ENCODE measurements at places on chromosomes 4 and X. TPM values are rescaled to one million over a fixed set of nuclear protein-coding genes. Genes with fewer than 3 reads are reported as not detected.

- H3K4me1 ChIP-seq, result peaks cover 12% of the 10 kb centered on the region
These were observed 891 bp downstream of the TLR2 start for GRCh38 chr4:153684971-153685371.

Gene CTAG1A
- total RNA-seq, result not detected

- H3K36me3 ChIP-seq, result no peaks in the 10 kb centered on the region
- H3K27ac ChIP-seq, result no peak overlapping the region
- H3K4me3 ChIP-seq, result no peak overlapping the region
These were observed 397.1 kb upstream of the FAM241A start for GRCh38 chr4:111748157-111748556.

Gene GRPEL1
- total RNA-seq, result 115 TPM

GRCh38 chr4:184887333-184887732 lies 61.6 kb upstream of the ACSL1 start:
- H3K36me3 ChIP-seq, result no peaks in the 10 kb centered on the region
- H3K27me3 ChIP-seq, result peaks cover 6% of the 10 kb centered on the region
- DNase-seq, result no peak
- H3K4me3 ChIP-seq, result no peak overlapping the region
- H3K27ac ChIP-seq, result no peak overlapping the region

- peaks cover 46% of the 10 kb centered on the region for H3K4me1 ChIP-seq
- no peaks in the 10 kb centered on the region for H3K27me3 ChIP-seq
- H3K4me3 ChIP-seq, result no peak overlapping the region
- H3K36me3 ChIP-seq, result peaks cover 3% of the 10 kb centered on the region
- DNase-seq, result no peak
- H3K27ac ChIP-seq, result no peak overlapping the region
These were observed 221.9 kb downstream of the SNCA start for GRCh38 chr4:89615051-89615450.

GRCh38 chrX:52865343-52865998 lies 2.4 kb downstream of the XAGE3 start:
- peaks cover 8% of the 10 kb centered on the region for H3K27me3 ChIP-seq
- H3K4me1 ChIP-seq, result no peaks in the 10 kb centered on the region
- no peak overlapping the region for H3K4me3 ChIP-seq
- H3K27ac ChIP-seq, result no peak overlapping the region

Gene FAM9A
- total RNA-seq, result not detected

Gene SPANXC
- not detected for total RNA-seq

- no peak overlapping the region for H3K4me3 ChIP-seq
- no peak overlapping the region for H3K27ac ChIP-seq
- no peak for DNase-seq
- no peaks in the 10 kb centered on the region for H3K4me1 ChIP-seq
- H3K27me3 ChIP-seq, result no peaks in the 10 kb centered on the region
These were observed 17.3 kb downstream of the HTRA3 start for GRCh38 chr4:8286719-8287342.

DNA sequence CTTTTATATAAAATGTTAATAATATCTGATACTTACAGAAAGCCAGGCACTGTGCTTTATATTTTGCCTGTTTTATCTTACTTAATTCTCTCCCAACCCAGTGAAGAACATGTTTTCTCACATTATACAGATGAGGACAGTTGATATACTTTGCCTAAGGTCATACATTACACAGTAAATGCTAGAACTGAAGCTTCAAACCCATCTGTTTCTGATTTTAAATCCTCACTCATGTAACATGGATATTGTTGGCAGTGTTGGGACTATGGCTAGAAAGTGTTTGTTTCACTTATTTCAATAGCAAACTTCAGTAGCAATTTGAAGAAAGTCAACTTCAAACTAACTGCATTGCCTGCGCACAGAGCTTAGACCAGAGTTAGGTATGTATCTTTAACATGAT lies 57.4 kb downstream of the RAPGEF2 start:
- no peak overlapping the region for H3K27ac ChIP-seq
- DNase-seq, result no peak
- no peaks in the 10 kb centered on the region for H3K36me3 ChIP-seq

DNA sequence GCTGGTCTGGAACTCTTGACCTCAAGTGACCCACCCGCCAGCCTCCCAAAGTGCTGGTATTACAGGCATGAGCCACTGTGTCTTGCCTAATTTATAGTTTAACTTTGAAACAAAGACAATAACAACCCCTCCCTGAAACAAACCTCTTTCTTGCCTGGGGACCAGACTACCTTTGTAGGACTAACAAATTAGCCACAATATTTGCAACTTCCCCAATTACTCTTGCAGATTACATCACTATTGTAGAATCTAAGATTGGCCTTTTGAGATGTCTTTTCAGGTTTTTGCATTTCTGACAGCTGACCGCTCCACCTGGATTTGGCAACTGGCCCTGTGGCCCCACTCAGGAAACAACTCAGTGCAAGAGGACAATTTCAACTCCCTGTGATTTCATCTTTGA lies 84.8 kb downstream of the AKAP4 start:
- no peaks in the 10 kb centered on the region for H3K36me3 ChIP-seq
- no peak for DNase-seq
- peaks cover 3% of the 10 kb centered on the region for H3K27me3 ChIP-seq
- no peak overlapping the region for H3K4me3 ChIP-seq
- no peaks in the 10 kb centered on the region for H3K4me1 ChIP-seq

DNA sequence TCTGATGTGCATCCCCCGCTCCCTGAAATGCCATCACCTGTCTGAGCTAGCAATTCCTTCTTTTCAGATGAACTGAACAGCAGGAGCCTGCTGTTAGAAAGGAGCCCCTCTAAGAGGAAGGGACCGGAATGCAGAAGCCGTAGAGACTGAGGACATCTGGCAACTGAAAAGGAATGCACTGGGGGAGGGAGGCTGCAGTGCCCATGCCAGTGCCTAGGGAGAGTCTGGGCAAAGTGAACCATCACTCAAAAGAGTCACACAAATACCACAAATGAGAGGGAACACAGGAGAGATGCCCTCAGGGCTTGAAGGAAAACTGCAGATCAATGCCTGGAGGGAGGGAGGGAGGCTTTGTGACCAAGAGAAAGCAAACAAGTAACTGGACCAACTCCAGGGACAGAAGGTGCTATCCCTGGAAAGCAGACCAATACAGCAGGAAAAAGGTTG lies 93.9 kb upstream of the CBR4 start:
- no peak overlapping the region for H3K27ac ChIP-seq
- H3K36me3 ChIP-seq, result no peaks in the 10 kb centered on the region
- no peaks in the 10 kb centered on the region for H3K4me1 ChIP-seq
- H3K27me3 ChIP-seq, result no peaks in the 10 kb centered on the region
- H3K4me3 ChIP-seq, result no peak overlapping the region
- no peak for DNase-seq

GRCh38 chr4:6419452-6420028 lies 52.9 kb downstream of the PPP2R2C start:
- no peaks in the 10 kb centered on the region for H3K36me3 ChIP-seq
- DNase-seq, result no peak
- peaks cover 4% of the 10 kb centered on the region for H3K27me3 ChIP-seq
- H3K4me3 ChIP-seq, result no peak overlapping the region
- H3K27ac ChIP-seq, result no peak overlapping the region
- H3K4me1 ChIP-seq, result no peaks in the 10 kb centered on the region

Gene GABRG1
- not detected for total RNA-seq

Gene XAGE1A
- total RNA-seq, result not detected

Measured in activated T-helper 1 cell treated with anti-CD3 and anti-CD28 coated beads, Interleukin-12 subunit alpha, Interleukin-12 subunit beta, Interleukin-2, Interleukin-4 antibody, amounts not matched to agents 30 ng/mL and 10 ng/mL and 1 ng/mL, durations not matched to agents 14 hours and 24 hours and 36 hours (primary cell).